Hepatocyte (in vitro differentiated cells): ENCODE measurements at places on chromosomes 7 and 10. TPM values are rescaled to one million over a fixed set of nuclear protein-coding genes. Genes with fewer than 3 reads are reported as not detected.

The LDB3 gene
- polyA plus RNA-seq: 0.31 and 0.43 TPM in 2 replicates

DNA sequence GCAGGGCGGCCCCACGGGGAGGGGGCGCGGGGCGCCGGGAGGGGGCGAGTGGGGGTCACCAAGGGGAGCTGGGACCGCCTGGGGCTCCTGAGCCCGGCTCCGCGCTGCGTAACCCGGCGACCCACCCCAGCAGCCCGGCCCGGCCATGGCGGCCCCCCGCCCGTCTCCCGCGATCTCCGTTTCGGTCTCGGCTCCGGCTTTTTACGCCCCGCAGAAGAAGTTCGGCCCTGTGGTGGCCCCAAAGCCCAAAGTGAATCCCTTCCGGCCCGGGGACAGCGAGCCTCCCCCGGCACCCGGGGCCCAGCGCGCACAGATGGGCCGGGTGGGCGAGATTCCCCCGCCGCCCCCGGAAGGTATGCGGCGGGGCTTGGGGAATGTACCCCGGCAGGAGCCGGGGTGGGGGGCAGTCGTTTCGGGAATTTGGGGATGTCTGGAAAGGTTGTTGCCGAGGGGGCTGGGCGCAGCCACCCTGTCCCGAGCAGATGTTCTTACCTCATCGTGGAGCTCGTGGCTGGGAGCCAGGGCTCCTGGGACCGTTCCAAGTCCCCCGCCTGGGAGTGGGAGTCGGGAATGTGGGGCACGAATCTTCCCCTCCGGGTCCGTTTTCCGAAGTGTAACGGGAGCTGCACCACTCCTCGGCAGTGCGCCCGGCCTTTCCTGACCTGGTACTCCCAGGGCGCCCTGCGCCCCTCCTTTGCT is 431 bp downstream of the ZYX start:
- peak overlapping the region; percentile 100 for H3K27ac ChIP-seq
- H3K27me3 ChIP-seq: no peaks in the 10 kb centered on the region
- peak overlapping the region; percentile 100 for H3K4me3 ChIP-seq
- peak; percentile 82 for DNase-seq

GRCh38 chr7:31076641-31077310 is 24.7 kb downstream of the ADCYAP1R1 start:
- no peaks in the 10 kb centered on the region for H3K36me3 ChIP-seq
- DNase-seq: no peak
- no peak overlapping the region for H3K4me3 ChIP-seq
- H3K27me3 ChIP-seq: peaks cover 28% of the 10 kb centered on the region
- H3K27ac ChIP-seq: no peak overlapping the region

The TRIM50 gene
- polyA plus RNA-seq: 9.0 and 10.8 TPM in 2 replicates

The CDNF gene
- polyA plus RNA-seq: 2.3 and 2.4 TPM in 2 replicates

The COBL gene
- polyA plus RNA-seq: 7.8 and 8.6 TPM in 2 replicates
